Astrocyte (in vitro differentiated cells and primary cell): ENCODE measurements at places on chromosomes 3 and 15.

GRCh38 chr15:91193378-91193720 lies 93.3 kb downstream of the SV2B start:
- no peak for DNase-seq

GRCh38 chr3:171307046-171307585 lies 153.1 kb downstream of the TNIK start:
- DNase-seq: no peak

GRCh38 chr3:196774191-196774820 lies 34.6 kb downstream of the PAK2 start:
- no peak for DNase-seq

- DNase-seq: no peak
These were observed 32.3 kb upstream of the CTSH start for GRCh38 chr15:78977091-78977571.

GRCh38 chr3:123387532-123387931 lies 61.4 kb downstream of the ADCY5 start:
- no peak for DNase-seq

- no peak for DNase-seq
These were observed 13.2 kb upstream of the SLC7A14 start for GRCh38 chr3:170599091-170599490.

GRCh38 chr3:61541694-61542093 lies 19.7 kb upstream of the PTPRG start:
- DNase-seq: no peak

DNA sequence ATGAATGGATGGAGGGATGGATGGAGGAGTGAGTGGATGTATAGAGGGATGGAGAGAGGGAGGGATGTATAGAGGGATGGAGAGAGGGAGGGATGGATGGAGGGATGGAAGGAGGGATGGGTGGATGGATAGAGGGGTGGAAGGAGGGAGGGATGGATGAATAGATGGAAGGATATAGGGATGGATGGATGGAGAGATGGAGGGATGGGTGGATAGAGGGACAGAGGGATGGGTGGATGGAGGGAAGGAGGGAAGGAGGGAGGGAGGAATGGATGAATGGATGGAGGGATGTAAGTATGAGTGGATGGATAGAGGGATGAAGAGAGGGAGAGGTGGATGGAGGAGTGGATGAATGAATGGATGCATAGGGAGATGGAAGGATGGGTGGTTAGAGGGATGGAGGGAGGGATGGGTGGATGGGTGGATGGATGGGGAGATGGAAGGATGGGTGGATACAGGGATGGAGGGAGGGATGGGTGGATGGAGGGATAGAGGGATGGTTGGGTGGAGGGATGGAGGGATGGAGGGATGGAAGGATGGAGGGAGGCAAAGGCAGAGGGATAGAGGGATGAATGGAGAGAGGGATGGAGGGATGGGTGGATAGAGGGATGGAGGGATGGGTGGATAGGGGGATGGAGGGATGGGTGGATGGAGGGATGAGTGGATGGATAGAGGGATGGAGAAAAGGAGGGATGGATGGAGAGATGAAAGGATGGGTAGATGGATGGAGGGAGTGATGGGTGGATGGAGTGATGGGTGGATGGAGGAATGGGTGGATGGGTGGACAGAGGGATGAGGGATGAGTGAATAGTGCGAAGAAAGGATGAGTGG lies 313.8 kb downstream of the UACA start:
- no peak for DNase-seq

- DNase-seq: no peak
These were observed 12.2 kb upstream of the PSTPIP1 start for GRCh38 chr15:76982756-76983155.

DNA sequence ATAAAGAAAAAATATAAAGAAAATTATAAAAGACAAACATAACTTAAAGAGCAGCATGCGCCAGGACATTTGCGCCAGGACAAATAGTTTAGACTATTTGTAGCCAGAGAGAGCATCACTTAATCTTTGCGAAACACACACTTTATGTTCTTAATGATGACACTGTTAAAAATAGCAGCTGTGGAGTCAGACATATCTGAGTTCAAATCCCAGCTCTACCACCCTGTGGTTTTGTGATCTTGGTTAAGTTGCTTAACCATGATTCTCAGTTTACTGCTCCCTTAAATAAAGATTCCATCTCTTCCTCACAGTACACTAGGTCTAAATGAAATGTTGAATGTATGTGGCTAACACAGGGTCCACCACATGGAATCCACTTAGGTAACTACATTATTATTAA lies 31.4 kb downstream of the KCNMB2 start:
- DNase-seq: no peak

DNA sequence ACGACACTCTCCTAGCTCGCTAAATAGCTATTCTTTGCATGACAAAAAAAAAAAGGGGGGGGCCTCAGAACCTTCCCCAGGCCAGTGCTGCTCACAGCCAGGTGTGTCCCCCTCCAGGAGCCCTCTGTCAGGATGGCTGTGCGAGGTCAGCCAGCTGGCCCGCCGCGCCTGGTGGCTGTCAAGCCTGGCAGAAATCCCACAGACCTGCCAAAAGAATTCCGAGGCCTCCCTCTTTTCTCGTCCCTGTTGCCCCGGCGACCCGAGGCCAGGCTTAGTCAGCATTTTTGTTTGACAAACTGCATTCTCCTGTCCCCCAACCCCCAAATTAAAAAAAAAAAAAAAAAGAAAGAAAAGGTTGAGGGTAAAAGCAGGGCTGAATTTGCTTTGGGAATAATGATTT lies 61.9 kb downstream of the TM4SF4 start:
- DNase-seq: peak; percentile 68

GRCh38 chr3:101244212-101244575 lies 76.2 kb downstream of the IMPG2 start:
- DNase-seq: no peak

DNA sequence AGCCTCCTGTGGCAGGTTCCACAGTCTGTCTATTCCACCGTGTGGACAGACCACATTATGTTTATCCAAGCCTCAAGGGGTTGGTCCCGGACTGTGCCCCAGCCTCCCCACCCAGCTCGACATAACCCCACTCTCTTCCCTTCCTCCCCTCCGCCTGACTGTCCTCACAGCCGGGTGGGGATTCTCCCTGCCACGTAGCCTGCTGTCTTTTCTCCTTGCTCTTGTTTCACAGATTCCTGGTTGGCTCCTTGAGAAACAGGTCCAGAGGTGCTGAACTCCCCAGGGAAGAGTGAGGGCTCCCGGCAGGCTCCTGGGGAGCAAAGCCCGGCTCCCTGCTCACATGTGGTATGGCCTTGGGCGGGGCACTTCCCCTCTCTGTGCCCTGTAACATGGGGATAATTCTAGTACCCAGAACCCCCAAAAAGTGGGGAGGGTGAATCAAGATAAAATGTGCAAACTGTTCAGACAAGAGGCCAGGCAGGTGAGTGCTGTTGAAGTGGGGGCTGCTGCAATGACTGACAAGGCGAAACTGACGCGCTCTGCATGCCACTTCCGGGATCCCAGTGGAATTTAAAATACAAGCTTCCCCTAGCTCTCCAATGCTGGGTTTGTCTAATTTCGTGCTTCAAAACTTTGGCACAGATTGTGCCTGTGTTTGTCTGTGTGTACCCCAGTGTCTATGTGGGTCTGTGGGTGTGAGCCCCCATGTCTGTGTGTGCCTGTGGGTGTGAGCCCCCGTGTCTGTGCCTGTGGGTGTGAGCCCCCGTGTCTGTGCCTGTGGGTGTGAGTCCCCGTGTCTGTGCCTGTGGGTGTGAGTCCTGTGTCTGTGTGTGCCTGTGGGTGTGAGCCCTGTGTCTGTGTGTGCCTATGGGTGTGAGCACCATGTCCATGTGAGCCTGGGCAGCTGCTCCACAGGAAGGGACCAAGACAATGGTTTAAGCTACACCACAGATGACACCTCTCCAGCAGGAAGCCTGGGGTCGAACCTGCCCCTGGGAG lies 160.6 kb upstream of the IQSEC1 start:
- no peak for DNase-seq
